Body of pancreas (tissue), 4 donors: ENCODE measurements at places on chromosomes 6 and 20.
A peak's percentile ranks its signal among the peaks of the same experiment; 100 is the strongest.

DNA sequence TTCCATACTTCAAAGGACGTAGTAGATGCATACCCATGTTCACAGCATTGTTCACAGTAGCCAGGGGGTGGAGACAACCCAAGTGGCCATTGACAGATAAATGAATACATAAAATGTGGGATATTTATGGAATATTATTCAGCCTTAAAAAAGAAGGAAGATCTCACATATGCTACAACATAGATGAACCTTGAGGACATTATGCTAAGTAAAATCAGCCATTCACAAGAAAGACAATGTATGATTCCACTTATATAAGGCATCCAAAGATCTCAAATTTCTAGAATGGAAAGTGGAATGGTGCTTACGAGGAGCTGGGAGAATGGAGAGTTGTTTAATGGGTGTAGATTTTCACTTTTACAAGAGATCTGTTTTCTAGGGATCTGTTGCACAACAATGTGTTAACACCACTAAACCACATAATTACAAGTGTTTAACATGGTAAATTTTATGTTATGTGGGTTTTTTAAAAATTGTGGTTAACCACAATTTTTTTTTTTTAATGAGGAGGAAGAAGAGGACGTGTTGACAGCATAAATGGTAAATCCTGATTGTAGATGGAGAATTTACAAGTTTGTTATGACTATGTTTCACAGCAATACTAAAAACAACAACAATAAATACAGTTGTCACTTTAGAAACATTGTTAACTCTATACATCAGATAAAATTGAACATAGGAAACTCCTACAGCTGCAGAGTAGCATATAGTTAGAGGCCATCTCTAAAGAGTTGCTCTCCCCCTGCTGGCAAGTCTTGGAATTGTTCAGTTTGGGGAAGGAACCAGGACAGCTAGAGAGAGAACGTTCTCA, 41.6 kb downstream of the CCN2 start:
- peak; percentile 80 for DNase-seq

GRCh38 chr6:4608361-4609115, 167.7 kb upstream of the CDYL start:
- DNase-seq = no peak

- peak; percentile 4 for DNase-seq
Observed at GRCh38 chr6:100281471-100281901, 183.2 kb downstream of the SIM1 start.

DNA sequence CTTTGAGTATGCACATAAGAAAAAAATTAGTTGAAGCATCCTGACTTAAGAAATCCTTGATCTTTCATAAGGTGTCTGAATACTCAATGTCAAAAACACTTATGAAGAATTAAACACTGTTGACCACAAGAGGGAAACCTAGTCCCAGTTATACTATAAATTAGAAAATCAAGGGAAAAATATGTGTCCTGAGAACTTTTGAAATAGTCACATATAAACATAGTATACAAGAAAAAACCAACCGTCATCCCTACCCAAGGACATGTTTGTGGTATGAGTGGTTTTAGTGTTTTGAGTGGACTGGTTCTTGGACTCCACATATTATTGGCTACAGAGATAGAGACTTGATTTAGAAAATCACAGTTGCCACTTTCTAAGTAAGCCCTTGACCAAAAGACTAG, 7.6 kb upstream of the HLA-DRA start:
- no peak for DNase-seq

DNA sequence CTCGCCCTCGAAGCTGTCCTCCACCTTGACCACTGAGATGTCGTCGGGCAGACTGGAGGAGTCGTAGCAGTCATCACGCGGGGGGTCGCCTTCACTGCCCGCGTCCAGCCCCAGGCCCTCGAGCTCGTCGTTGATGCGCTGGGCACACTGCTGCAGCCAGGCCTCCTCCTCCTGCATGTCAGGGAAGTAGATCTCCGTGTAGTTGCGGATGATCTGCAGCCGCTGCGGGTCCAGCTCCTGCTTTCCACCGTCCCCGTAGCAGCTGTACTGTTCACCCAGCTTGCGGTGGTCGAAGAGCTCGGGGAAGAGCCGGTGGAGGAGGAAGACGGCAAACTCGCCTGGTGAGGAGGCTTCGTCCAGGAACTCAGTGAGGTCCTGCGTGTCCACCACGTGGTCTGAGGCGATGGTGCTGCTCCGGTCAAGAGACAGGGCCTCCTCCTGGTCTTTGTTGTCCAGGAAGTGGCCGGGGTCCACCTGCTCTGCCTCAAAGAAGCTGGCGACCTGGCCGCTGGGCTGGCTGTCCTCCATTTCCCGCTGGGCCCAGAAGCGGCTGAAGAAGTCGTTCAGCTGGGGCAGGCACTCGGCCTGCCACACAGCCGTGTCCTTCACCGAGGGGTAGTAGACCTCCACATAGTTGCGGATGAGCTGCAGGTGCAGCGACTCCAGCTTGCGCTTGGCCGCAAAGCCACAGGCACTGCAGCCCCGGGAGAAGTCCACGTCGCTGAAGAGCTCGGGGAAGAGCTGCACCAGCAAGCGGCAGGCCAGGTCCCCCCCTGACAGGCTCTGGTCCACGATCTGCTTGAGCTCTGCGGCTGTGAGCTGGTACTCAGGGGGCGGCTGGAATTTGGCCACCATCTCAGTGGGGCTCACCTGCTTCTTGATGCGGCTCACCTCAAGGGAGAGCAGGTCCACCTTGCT, 41.9 kb downstream of the MTRES1 start:
- no peak for DNase-seq

GRCh38 chr6:91043751-91044150, 456.9 kb upstream of the MAP3K7 start:
- DNase-seq = no peak

GRCh38 chr6:158669145-158670035, 19.5 kb downstream of the SYTL3 start:
- no peak for DNase-seq

DNA sequence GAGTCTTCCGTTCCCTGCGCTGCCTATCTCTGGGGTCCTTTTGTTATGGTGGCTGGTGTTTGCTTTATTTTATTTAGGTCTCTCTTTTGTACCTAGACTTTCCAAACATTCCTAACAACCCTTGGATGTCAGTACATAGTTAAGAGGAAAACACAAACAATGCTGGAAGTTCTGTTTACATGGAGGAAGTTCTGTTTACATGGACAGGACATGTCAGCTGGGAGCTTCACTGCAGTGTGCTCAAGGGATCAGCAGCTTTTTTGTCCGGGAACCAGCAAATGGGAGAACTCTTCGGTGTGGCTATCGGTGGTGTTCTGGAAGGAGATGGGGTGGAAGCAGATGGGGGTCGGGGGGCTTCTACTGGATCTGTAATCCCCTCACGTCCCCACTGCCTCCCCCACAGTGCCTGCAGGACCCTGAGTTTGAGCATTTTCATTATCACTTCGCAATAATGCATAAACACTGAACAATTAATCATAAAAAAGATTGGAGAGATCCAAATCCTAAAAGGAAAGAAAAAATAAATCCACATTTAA, 2.7 kb downstream of the SERPINB6 start:
- no peak for DNase-seq

GRCh38 chr6:158232316-158233213, 64.4 kb downstream of the GTF2H5 start:
- DNase-seq = peak; percentile 73
